Amygdala (tissue), 56 donors: ENCODE measurements at places on chromosomes 1 and 21.
A peak's percentile ranks its signal among the peaks of the same experiment; 100 is the strongest.

- no peak for DNase-seq
These were observed 155.1 kb upstream of the NRIP1 start for GRCh38 chr21:15219894-15220293.

- DNase-seq, result peak; percentile 40
These were observed 10.9 kb upstream of the C4BPB start for GRCh38 chr1:207077470-207078377.

DNA sequence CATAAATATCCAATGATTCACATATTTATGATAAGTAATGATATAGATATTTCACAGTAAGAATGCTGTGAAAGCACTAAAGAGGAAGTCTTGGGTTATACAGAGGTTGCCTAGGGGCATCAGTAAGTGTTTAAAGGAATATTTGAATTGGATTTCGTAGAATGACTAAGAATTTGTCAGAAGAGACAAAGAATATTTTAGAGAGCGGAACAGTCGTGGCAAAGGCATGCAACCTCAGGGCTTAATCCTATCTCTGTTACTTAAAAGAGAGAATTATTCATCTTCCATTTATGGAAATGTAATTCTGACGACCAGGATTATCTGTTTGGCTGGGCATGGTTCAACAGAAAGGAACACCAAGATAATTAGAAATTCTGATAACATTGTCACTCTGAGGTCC, 171.9 kb upstream of the NR5A2 start:
- DNase-seq, result no peak

- DNase-seq, result no peak
These were observed 297.0 kb downstream of the GPATCH2 start for GRCh38 chr1:217333939-217334338.

GRCh38 chr1:222283147-222283768, 264.6 kb downstream of the HHIPL2 start:
- no peak for DNase-seq

- no peak for DNase-seq
These were observed 24.2 kb downstream of the PTPRU start for GRCh38 chr1:29260531-29260930.

GRCh38 chr1:231493421-231494185, 34.9 kb upstream of the TSNAX start:
- DNase-seq, result no peak

DNA sequence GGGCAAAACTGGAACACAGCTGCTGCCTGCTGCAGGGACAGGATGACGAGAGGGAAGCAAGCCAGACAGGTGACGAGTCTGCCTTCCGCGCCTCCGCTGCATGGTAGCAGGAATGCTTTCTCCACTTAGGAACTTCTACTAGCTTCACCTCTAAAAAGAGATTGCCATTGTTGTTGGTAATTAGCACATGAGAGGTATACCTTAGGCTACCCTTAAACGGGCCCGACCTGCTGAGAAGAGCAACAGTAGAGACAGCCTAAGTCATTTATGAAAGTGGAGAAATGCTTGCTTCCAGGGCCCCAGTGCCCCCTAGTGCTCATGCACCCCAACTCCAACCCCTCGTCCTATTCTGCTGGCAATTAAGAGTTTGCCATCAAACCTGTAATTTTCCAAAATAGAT, 96.9 kb upstream of the AKT3 start:
- DNase-seq, result no peak

GRCh38 chr1:95084317-95085176, 11.8 kb upstream of the ALG14 start:
- peak; percentile 3 for DNase-seq

- DNase-seq, result no peak
These were observed 45.7 kb downstream of the SH3GLB1 start for GRCh38 chr1:86750076-86750475.

DNA sequence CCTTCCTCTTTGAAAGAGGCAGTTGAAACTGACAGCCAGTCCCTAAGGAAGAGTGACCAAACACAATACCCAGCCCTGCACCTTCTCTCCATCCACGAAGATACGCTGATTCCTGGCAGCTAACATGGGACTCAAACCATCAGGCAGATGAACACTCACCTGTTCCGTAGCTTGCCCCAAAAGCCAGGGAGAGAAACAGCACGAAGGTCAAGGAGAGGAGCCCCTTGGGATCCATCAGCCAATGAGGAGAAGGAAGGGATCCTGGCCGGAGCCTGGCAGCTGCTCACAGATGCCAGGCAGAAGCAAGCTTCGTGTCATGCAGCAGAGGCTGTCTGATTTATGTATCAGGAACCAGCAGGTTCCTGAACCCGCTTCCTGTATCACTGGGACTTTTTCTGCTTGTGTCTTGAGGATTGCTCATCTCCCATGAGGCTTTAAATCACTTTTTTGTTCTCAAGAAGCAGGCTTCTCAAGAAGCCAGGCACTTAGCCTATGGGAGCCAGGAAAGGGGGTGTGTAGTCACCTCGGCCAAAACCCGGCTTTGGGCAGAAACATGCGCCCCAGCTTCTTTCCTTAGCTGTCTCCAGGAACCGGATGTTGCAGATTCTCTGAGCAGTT, at the start of gene SLAMF1:
TSS of gene SLAMF1 (minus strand) at position 334 of the 618 bp plus-strand sequence. CDS start at position 235, 99 bp downstream.
- no peak for DNase-seq

DNA sequence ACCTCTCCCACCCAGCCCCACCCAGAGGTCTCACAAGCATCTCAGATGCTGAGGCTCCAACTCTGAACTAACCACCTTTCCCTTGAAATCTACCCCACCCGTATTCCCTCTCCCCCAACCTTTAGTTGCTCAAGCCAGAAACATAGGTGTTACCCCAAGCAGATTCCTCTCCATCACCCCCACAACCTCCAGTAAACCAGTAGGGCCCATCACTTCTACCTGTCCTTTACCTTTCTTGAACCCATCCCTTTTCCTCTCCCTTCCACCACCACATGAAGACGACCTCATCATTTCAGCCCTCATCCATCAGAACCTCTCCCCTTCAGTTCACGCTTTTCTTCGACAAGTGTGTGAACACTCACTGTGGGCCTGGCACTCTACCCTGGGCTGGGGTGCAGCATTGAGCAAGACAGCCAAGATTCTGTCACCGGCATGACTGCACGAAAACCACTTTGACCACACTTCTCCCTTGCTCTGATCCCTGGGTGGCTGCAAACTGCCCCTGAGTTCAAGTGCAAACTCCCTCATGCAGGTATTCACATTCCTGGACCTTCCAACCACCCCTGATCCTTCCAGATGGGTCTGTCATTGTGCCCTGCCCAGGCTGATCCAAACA, 65.5 kb upstream of the LAPTM5 start:
- DNase-seq, result no peak

GRCh38 chr1:203081465-203082230, 4.2 kb downstream of the MYOG start:
- DNase-seq, result no peak

DNA sequence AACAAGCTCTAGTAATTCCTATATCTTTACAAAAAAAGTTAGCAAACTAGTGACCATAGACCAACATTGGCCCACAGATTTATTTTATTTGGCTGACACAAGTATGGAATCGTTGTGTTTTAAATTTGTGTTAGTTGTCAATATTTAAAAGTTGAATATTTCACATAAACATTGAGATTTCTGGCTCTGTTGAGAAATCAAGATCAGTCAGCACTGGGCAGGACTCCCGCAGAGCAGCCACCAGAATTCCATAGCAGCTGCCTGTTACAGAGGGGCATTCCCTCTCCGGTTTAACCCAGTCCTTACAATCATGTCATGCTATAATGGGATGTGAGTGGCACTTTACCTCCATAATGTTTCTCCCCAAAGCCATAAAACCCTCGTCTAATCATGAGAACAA, 79.2 kb upstream of the NRIP1 start:
- no peak for DNase-seq

GRCh38 chr21:34927992-34928391, 121.1 kb downstream of the RUNX1 start:
- DNase-seq, result no peak

- peak; percentile 29 for DNase-seq
These were observed 976 bp downstream of the SSBP3 start for GRCh38 chr1:54404939-54405897.

- no peak for DNase-seq
These were observed 36.3 kb downstream of the S100B start for GRCh38 chr21:46568562-46568961.

DNA sequence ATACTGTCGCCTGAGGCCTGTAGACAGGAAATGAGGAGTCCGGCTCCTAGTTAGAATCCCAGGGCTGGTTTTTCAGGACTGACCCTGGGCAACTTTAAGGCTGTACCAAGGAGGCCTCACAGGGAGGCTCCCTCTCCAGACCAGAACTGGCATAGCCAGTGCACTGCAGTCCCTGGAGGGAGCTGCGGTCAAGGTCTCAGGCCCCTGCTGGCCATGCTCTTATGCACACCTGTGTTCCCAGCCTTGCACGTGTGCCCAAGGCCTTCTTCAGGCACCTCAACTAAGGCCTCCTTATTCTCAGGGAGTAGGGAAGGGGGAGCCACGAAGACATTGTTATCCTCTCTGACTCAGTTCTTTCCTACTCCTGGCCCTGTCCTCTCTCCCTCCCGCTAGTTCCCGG, 22.0 kb upstream of the IFNAR1 start:
- DNase-seq, result no peak

GRCh38 chr1:197269053-197269452, 1.0 kb downstream of the CRB1 start:
- peak; percentile 31 for DNase-seq

DNA sequence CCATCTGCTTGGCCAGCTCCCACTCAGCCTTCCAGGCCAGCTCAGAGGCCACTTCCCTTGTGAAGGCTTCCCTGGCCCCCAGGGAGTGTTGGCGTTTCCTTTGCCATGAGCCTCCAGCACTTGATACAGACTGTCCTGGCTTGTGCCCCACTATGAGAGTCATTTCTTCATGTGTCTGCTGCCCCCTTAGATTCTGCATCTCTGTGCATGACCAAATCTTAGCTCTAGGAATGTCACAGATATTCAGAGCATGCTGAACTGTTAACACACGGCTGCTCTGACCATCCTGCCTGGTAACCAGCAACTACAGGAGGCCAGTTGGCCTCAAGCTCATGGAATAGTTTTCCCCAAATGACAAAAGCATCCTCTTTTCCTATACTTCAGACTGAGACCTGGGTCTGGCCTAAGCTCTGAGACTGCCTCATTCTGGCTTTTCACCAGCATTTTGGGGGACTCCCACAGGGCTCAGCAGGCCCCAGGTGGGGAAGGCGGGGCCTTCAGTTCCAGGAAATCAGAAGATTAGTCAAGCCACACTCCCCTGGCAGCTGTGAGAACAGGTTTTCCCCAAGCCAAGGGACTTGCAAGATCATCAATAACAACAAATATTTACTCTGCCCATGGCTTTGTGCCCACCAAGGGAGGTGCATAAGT, 182.6 kb upstream of the EDN2 start:
- DNase-seq, result no peak

DNA sequence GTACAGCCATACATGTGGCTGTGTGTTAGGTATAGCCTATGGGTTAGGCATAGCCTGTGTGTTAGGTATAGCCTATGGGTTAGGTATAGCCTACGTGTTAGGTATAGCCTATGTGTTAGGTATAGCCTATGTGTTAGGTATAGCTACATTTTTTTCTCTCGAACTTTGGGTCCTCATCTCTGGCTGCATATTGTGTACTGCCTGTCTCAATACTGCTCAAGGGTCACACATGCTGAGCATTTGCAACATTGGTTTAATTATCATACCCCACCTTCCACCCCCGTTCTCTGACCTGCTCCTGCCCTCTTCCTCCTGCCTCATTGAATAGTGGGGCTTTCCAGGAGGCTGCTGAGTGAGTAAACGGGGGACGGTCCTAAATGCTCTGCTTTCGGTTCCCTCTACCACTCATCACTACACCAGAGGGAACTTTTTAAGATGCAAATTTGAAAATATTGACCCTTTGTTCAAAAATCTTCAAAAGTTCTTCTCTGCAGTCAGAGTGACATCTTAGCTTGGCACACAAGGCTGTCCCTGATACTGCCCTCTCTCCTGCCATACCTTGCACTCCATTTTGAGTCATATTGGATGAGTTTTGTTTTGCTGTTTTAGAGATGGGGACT, 17.8 kb downstream of the OR2B11 start:
- no peak for DNase-seq

DNA sequence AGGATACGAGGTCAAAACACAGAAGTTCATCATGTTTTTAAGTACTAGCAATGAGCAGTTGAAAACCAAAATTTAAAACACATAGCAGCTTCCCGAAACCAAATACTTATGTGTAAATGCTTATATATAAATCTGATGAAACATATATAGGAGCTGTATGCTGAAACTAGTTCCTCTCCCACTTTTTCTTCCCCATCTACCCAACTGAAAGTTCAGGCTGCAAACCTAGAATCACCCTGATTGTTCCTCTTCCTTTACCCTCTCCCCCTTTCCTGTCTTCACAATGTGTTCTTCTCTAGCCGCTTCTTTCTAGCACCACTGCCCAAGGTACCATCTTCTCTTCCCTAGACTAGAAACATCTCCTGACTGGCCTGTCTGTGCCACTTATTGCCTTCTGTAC, 90.6 kb downstream of the ST3GAL3 start:
- DNase-seq, result no peak

GRCh38 chr1:234965111-234965510, 163.5 kb downstream of the TOMM20 start:
- no peak for DNase-seq

- DNase-seq, result no peak
These were observed 8.0 kb upstream of the OR2M3 start for GRCh38 chr1:248189026-248189425.

- DNase-seq, result no peak
These were observed 410.1 kb upstream of the LYPLAL1 start for GRCh38 chr1:218763538-218763937.

GRCh38 chr1:234881893-234882771, 246.5 kb downstream of the TOMM20 start:
- no peak for DNase-seq

GRCh38 chr1:19450811-19451515, 34.4 kb downstream of the CAPZB start:
- no peak for DNase-seq

GRCh38 chr1:172931761-172932160, 119.0 kb downstream of the TNFSF18 start:
- DNase-seq, result no peak

DNA sequence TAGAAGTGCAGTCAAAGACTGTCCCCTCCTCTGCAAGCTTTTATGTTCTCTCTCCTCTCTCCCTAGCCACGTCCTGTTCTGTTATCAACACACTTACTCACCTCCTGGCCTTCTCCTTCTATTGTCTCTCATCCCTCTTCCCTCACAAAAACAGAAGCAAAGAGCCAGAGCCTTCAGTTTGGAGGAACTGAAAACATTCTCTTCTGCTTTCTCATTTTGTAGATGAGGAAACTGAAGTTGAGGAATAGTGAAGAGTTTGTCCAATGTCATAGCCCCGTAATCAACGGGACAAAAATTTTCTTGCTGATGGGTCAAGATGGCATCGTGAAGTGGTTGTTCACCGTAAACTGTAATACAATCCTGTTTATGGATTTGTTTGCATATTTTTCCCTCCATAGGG, 1.9 kb downstream of the NLRP3 start:
- DNase-seq, result no peak

- no peak for DNase-seq
These were observed 3.2 kb upstream of the PARS2 start for GRCh38 chr1:54767526-54767925.

DNA sequence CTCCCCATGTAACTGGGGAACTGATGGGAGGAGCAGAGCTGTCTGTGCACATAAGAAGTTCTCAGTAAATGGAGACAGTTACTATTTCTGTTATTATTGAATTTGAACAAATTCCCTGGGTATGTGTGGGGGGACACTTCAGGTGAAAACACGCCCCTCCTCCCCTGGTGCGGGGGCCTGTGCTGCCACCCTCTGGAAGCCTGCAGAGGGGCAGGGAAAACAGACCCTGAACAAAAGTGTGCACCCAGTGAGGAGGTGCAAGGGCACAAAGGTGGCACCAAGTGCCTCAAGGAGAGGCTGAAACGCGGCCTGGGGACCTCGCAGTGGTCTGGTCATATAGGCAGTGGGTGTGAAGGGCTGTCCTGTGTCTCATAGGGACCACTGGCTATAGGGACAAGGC, 18.2 kb upstream of the NADK start:
- DNase-seq, result no peak
